ENCODE measurements at places on chromosomes 12 and 14.

DNA sequence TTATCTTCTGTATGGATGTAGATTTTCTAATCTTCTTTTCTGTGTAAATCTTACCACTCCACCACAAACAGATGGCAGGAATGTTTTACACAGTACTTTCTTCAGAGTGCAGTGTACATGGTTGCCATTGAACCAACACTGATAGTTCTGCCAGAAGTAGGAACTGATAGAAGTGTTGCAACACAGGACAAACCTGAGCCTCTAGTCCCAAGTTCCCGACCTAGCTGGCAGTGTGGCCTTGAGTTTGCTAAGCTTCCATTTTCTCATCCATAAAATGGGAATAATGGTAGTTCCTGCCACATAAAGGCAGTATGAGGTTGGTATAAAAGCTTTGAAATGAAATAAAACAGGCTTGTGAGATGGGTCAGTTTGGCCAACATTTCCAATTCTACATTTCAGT lies 50.8 kb upstream of the SAV1 start:
- DNase-seq = no peak

GRCh38 chr12:91515944-91516694 lies 333.5 kb upstream of the DCN start:
- DNase-seq = no peak

- DNase-seq = no peak
These were observed 6.4 kb upstream of the GAS2L3 start for GRCh38 chr12:100566887-100567637.

GRCh38 chr12:120710031-120710804 lies at the start of gene UNC119B:
Gene UNC119B (plus strand): TSS chr12:120710458. CDS start chr12:120710475, 17 bp downstream.
- DNase-seq = peak; percentile 83
